Gastroesophageal sphincter (tissue), 4 donors: ENCODE measurements at places on chromosomes 1 and 21.

- no peak for ATAC-seq
Measured at GRCh38 chr1:86218859-86219258, 62.3 kb upstream of the COL24A1 start.

- ATAC-seq, result no peak
Measured at GRCh38 chr21:15748586-15748985, 18.8 kb downstream of the USP25 start.

GRCh38 chr1:161265305-161265704 is 6.8 kb downstream of the PCP4L1 start:
- ATAC-seq, result no peak

DNA sequence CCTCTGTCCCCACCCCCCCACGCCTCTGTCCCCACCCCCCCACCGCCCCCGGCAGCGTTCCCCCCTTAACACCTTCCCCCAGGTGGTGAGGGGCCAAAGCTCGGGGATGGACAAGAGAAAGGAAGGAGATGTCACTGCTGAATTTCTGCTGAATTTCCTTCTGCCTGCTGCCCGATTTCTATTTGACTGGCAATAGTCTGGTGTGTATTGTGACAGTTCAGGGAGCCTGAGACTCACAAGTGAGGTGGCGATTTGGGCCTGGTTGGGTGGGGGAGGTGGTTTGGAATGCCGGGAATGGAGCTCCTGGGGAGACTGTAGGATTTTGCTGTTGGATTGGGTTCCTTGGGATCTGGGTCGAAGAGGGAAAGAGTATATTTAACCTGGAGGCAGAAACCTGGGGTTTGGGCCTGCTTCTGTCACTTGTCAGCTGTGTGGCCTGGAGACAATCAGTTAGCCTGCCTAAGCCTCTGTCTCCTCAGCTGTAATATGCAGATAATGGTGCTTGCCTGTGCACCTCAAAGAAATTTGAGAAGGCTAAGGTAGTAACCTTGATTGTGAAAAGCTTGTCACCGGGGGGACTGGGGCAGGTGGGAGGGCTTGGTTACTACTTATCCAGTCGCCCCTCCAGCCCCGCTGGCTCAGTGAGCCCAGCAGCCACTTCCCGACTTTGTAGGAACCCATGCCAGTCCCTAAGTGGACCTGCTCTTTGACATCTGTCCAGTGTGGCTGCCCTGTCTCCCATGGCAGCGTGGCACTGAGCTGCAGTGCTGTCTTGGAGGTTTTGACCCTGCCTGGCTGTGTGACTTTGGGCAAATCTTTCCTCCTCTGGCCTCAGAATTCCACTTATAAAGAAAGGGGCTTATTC is 7.7 kb upstream of the LMNA start:
- ATAC-seq, result no peak

DNA sequence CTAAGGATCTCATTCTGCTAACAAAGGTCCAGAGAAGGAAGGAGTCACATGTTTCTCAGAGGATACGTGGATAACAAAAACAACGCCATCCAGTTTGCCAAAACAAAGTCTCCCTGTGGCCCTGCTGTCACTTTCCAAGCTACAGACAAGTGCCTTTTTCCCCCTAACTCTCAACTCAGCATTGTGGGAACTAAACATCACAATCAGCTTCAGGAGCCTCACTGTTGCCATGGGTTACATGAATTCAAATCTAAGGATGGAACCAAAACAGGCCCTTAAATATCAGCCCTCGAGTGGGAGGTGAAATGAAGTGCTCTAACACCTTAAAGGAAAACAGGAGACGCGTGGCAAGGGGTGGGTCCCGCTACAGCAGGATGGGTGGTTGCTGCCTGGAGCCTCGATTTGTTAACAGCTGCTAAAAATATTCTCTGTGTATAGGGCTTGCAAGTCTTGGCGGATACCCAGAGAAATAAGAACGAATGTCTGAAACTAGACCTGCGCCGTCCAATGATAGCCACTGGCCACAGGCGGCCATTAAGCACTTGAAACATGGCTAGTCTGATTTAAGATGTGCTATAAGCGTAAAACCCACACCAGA is 66.4 kb upstream of the SOD1 start:
- ATAC-seq, result no peak

DNA sequence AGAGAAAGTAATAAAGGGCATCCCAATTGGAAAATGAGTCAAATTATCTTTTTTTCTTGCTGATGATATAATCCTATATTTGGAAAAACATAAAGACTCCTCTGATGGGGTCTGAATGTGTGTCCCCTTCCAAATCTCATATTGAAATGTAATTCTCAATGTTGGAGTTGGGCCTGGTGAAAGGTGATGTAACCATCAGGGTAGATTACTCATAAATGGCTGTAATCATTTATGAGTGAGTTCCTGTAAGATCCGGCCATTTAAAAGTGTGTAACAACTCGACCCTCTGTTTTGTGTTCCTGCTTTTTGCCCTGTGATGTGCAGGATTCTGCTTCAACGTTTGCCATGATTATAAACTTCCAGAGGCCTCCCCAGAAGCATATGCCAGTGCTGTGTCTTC is 44.3 kb upstream of the MAP1LC3C start:
- ATAC-seq, result no peak

DNA sequence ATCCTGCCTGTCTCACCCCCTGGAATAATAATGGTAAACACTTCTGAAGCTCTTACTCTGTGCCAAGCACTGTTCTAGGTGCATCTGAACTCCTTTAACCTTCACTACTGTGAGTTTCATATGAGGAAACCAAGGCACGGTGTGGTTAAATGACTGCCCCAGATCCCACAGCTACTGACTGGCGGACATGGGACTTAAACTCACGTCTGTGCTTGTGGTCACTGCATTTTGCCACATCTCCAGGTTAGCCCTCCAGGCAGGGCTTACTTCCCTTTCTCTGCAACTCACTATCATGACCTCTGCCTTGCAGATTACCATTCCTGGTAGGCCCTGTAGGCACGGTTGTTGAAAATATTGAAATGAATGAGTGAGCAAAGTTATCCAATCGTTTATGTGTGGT is 83.4 kb downstream of the ADSS2 start:
- ATAC-seq, result no peak

DNA sequence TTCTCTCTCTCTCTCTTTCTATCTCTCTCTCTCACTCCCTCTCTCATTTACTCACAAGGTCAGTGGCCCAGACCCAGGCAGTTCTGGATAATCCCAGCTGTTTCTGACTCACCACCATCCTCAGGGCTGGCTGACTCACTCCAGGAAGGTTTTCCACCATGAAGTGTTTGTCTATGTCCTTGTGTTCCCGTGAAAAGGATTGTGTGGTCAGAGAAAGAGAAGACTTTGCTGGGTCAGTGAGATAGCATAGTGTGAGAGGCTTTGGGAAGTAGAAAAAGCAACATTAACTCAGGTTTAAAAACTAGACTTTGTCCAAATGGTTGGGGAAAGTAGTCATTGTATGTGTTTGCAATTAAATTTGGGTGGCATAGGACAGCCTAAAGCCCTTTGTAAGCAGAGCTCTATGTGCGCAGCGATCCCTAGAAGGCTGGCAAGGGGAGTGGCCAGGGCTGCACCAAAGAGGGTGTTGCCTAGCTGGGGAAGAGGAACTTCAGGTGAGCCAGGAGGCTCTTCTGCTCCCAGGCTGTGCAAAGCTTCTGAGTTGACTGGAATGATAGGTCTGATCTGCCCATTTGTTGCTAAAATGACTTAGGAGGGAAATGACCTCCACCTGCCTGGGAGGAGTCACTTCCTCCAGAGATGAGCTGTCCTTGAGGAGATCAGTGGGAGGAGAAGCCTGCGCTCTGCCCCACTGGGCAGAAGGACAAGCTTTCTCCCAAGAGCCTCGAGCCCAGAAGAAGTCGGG is 4.9 kb upstream of the CAPN2 start:
- peak; percentile 93 for ATAC-seq
